IPS-NIHi11 (cell line): ENCODE measurements at places on chromosomes 7 and 10.

DNA sequence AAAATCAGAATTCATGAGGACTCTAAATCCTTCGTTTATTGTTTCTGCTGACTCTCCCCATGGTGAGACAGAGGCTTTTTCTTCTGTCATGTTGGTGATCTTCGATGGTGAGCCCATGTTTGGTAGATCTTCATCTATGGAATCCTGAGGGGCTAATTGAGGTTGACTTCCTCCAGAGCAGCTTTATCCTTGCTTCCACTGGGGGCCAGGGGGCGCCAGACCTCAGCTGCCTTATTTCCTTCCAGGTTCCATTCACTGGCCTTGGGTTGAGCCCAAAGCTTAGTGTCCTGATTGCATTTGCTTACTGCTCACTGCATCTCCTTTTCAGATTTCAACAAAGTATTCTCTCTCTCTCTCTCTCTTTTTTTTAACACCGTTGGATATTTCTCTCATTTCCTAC lies 80.7 kb downstream of the GCC1 start:
- DNase-seq, result peak; percentile 56

DNA sequence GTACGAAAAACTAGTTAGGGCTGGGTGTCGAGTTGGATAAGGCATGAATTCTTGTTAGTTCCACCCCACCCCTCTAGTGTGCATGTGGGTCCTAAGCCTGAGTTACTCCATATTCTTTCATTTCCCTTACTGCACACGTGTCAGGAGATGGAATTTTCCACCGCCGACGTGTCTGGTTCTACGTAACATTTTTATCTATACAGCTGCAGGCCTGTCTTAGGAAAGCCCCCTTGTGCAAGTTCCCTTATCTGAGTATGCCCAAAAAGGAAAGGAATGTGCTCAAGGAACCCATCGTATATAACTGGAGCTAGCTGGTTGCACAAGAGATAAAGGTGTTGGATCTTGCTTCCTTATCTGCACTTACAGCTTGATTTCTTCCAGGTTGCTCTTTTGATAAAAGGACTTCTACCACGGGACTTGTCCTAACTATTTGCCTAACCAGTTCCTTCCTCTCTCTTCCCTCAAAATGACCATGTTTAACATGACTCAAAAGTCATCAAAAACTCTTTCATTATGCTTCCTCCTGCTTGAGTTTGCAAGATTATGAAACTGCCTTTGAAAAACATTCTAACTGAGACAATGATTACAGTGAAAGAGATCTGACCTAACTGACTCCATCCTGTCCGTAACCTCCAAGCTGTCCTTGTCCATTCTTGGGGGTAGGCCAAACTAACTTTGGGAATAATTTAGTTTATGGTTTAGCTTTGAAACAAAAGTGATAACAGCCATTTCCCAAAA lies 181.4 kb downstream of the AKR1D1 start:
- no peak for DNase-seq

DNA sequence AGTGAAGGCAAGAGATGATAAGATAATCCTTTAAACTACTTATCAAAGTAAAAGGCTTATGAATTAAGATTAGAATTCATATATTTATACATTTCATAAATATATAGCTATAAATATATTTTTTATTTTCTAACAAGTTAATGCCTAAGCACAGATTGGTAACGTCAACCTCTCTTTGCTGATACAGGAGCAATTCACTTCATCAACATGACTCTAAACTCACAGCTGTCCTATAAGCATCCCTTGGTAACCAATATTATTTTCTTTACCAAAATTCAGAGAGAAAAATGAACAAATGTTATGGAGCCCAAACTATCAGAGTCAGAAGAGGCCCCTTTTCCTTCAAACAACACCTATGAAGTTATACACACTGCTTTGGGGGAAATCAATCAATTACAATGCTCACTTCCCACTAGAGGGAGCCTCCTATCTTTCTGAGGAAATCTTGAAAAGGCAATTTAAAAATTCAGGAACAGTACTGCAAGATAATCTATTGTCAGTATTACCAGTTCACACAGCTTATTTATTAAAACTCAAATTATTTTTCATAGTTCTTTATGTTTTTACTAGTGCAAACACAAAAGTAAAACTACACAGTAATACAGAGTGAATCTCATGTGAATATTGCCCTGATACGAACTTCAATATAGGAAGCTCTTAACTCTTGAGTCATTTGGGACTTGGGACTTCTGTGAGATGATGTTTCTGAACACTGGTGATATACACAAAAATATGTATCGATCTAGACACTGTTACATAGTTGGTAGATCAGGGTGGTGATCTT lies 51.0 kb upstream of the NOBOX start:
- DNase-seq, result no peak

- no peak for DNase-seq
Measured at GRCh38 chr10:36946598-36946997, 178.8 kb upstream of the ANKRD30A start.

GRCh38 chr7:5423306-5423975 lies at the start of gene TNRC18:
TSS of gene TNRC18 (minus strand) at chr7:5423834. CDS start at chr7:5421246, 2,588 bp downstream.
- no peak for DNase-seq

DNA sequence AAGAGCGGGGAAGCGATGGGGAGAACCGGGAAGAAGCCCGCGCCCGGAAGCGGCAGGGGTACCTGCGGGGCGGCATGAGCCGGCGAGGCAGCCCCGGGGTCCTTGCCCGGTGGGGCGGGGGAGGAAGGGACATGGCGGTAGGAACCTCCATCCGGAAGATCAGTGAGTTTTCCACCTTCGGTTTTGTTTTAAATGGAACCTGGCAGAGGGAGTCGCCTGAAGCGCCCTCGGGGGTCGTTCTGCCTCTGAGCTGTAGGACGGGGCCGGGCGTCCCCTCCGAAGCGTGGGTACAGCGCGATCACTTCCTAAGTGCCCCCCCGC lies 471 bp downstream of the PFKP start:
- DNase-seq, result peak; percentile 38

GRCh38 chr7:15625466-15625865 lies 61.0 kb downstream of the MEOX2 start:
- no peak for DNase-seq
